Activated CD4-positive, CD25-positive, alpha-beta regulatory T cell treated with anti-CD3 and anti-CD28 coated beads, Interleukin-2, amount 50 U/mL, for 16 hours (primary cell): ENCODE measurements at places on chromosomes 5 and 9.

GRCh38 chr5:57537811-57538210 lies 55.2 kb upstream of the ACTBL2 start:
- DNase-seq = no peak

DNA sequence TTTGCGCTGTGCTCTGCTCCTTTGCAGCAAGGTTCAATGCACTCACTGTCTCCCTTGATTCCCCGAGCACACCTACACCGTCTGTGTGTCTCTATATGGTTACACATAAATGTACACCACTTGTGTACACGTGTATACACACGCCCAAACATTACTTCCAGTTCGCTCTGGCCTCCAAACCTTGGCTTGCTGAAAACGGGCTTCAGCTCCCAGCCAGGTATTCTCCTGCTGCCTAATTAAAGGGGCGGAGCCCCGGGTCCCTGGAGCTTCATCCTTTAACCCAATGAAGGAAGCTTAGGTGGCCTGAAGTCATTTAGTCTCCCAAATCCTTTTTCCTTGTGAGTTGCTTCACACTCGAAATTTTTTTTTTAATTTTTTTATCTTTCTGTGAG lies 4.6 kb downstream of the ISL1 start:
- DNase-seq = no peak

DNA sequence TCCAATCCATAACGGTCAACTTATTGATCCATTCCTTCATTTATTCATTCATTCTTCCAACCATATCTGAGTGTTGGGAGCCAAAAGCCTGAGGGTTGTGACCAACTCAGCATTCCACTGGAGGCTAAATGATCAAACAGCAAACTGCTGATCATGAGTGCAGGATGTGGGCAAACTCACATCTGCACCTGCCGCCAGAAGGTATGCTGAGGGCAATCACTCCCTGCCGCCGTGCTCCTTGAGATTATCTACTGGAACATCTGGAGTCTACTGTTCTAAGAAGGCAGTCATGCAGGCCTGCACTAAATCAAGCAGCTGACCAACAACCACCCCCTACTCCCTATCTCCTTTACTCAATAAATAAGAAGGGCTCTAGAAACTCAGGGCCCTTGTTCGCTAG lies 184.0 kb downstream of the TTLL11 start:
- no peak for DNase-seq

GRCh38 chr9:135906291-135907005 lies 898 bp downstream of the CAMSAP1 start:
- DNase-seq = no peak

DNA sequence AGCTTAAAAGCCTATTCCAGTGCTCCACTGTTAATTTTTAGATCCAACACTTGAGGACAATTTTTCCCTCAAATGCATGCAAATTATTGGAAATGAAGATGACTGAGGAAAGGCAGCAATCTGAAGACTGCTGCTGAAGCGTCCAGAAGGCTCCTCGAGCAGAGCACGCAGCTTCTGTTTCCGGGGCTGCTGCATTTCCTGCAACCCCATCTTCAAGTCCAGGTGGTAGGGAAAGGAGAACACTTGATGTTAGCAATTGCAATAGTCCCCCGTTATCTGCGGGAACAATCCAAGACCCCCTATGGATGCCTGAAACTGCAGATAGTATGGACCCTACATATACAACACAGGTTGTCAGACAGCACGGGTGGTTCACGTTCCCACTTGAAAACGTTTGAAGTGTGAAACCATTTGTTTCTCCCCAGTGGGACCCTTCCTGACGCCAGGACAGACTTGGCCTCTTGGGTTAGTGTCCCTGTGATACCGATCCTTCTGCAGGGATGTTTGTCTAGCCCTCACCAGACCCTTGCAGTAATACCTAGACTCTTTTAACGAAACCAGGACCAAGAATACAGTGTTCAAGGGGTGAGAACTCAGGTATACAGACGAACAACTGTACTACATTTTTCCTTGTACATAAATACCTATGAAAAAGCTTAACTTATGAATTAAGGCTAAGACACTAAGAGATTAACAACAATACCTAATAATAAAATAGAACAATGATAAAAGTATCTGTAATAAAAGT lies 152.3 kb downstream of the HSD17B3 start:
- no peak for DNase-seq

DNA sequence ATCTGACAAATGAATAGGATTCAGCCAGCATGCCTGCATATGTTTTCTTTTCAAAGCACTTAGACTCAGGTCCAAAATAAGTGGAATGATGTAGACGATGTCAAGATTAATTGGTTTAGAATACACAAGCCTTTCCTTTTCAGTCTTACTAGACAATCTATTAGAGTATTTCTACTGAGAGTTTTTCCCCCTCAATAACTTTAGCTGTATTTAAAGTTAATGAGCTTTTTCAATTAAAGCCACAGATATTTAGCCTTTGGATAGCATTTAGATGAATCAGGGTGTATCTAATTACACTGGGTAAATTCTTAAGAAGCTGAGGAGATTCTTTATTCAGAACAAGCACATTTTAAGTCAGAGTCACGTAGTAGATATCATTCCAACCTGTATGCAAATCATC lies 198.7 kb upstream of the MPDZ start:
- DNase-seq = no peak
